ENCODE measurements at places on chromosomes 7 and 10.

DNA sequence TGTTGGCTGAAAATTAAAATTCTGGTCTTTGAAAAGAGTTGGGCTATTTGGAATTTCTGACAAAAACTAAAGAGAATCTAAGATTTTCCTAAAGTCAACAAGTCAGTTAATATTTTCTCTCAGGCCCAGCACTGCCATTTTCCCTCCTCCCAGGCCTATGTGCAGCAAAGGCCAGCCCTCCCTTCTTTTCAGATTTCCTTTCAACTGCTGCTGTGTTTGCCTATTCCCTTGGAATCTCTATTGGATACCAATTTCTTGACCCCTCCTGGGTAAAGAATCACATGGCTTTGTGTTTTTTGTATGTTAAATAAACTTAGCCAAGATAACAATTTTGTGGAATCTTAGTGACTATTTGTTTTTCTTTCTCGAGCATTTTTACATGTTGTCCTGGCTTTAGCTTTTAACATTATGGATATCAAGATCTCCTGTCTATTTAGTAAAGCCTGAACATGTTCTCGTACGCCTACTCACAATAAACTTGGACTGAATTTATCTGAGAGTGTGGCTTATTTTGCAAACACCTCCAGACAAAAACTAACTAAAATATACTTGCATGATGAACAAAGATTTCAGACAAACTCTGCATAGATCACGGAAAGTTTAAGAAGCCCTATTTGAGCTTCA is 19.9 kb downstream of the MACC1 start:
- no peak for DNase-seq

DNA sequence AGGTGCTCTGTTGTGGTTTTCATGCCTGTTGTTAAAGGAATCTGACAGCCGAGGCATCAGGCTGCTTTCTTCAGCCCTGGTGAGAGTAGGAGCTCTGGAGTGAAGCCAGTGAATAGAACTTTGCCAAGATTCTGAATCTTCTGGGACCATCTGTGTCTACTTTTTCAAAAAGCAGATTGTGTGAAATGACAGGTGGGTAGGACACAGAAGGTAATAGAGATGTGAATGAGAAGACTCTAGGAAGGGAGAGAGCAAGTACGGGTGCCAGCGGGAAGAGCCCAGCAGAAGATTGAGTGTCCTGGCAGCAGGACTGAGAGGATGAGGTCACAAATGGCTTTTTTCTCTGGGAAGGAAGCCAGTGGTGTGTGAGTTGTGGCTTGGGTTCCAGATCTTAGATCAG is 429.2 kb downstream of the SDK1 start:
- no peak for DNase-seq

DNA sequence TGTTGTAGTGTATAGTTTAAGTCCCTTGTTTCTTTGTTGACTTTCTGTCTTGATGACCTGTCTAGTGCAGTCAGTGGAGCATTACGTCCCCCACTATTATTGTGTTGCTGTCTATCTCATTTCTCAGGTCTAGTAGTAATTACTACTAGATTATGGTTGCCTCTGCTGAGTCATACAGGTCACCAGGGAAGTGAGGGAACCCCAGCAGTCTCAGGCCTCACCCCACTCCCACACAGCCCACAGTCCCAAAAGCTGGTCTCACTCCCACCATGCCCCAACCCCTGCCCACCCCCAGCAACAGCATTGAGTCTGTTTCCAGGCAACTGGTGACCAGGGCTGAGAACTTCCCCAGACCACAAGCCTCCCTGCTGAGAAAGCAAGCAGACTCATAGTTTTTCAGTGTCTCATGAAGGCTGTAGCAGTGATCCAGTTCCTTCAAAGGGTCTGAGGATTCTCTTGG is 88.0 kb downstream of the PLXDC2 start:
- no peak for DNase-seq

DNA sequence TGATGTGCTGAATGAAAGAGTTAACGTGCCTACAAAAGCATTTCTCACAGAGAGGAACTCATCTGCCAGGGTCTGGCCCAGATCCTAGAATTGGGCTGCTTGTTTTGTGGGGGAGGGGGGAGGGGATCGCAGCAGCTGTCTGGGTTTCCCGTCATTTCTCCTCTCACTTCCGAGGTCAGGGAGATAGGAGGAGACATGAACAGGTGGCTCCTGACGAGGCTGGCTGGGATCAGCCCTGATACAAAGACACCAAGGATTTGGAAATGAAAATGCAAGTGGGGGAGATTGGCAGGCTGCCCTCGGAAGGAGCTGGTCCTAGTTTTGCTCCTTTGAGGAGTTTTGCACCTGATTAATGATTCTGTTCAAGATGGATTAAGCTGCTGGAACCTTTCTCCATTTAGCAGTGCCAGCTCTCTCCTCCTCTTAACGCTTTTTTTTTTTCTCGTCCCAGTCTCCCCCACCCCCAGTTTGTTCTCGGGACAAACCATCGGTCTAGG is 86.8 kb upstream of the KMT2C start:
- DNase-seq = no peak

DNA sequence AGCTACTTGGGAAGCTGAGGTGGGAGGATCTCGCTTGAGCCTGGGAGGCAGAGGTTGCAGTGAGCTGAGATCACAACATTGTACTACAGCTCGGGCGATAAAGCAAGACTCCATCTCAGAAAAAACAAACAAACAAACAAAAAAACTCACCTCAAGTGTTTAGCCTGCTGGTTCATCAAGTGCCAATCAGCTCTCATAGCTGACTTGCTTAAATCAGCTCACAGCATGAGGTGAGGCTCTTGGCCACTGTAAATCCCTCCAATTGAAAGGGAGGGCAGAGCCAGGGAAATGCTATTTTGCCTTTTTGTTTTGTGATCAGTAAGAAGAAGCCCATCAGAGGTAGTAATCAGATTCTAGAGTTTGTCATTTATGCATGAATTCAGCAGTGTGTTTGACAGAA is 112.3 kb downstream of the RAB11FIP2 start:
- DNase-seq = no peak

- no peak for DNase-seq
Measured at GRCh38 chr10:3772361-3773171, 12.4 kb downstream of the KLF6 start.

- DNase-seq = no peak
Measured at GRCh38 chr7:131364767-131365344, 37.2 kb downstream of the MKLN1 start.

- DNase-seq = no peak
Measured at GRCh38 chr10:32161586-32161985, 105.4 kb upstream of the KIF5B start.

- no peak for DNase-seq
Measured at GRCh38 chr10:37952926-37953325, 23.5 kb downstream of the ZNF25 start.

GRCh38 chr7:30795161-30795948 is 24.1 kb downstream of the MINDY4 start:
- no peak for DNase-seq

DNA sequence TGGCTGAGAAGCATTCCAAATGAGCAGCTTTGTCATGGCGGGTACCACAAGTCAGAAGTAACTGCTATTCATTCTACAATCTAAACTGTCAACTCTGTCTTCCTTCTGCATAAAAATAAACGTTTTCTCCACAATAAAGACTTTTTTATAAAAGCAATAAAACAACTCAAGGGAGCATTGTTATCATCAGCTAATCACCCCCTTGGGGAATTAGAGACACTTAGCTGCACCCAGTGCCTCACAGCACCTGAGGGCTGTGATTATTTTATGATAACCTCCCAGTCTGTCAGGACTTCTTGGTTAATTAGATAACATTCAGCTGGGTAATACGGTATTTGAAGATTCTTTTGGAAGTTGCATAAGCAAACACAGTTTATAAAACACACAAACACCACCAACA is 155.6 kb downstream of the PPP1R3A start:
- DNase-seq = no peak

DNA sequence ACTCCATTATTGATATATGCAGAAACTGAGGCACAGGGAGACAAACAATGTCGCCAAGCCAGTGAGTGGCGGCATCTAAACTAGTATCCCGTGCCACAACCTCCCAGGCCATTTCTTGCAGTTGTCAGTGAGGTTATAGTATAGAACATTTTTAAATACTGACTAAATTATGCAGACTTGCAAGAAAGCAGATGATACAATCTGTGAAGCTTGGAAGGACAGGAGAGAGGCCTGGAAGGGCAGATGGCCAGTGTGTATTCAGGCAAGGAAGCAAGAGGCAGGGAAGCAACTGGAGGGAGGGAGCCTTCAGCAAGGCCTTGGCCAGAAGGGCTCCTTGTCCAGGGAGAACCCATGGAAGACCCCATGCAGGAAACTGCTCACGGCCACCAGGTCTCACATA is 110.3 kb upstream of the APBB1IP start:
- no peak for DNase-seq

DNA sequence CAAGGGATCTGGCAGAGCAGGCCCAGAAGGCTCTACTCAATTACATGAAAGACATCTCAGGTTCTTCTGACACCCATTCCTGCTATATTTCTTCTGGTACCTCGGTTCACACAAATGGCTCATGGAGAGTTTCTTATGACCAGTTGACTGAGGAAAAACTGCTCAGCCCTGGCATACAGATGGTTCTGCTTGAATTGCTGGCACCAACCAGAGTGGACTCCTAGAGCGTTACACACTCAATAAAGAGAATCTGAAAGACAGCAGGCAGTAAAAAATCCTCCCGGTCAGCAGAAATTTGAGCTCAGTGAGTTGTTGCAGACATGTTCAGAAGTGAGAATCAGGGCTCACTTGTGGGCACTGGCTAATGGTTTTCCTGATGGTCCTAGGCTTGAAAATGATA is 434.4 kb downstream of the TCERG1L start:
- peak; percentile 4 for DNase-seq

- DNase-seq = no peak
Measured at GRCh38 chr7:142581341-142581740, 167.9 kb upstream of the PRSS1 start.

DNA sequence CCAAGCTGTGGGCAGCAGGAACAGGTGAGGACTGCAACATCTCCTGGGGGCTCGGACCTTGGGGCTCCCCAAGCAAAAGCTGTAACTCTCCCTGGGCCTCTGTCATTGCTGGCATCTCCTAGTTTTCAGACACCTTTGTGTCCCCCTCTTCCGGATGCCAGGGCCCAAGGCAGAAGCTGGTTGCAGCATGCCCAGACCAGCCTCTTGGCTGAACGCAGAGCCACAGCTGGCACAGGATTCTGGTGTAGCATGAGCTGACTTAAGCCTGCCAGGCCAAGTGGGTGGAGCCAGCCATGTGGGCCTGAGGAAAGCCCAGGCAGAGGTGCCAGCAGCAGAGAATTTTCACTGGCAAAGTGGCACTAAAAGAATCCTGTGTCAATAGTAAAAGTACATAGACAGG is 43.5 kb downstream of the ZWINT start:
- DNase-seq = no peak

- DNase-seq = no peak
Measured at GRCh38 chr7:41030673-41031072, 672.2 kb downstream of the INHBA start.

DNA sequence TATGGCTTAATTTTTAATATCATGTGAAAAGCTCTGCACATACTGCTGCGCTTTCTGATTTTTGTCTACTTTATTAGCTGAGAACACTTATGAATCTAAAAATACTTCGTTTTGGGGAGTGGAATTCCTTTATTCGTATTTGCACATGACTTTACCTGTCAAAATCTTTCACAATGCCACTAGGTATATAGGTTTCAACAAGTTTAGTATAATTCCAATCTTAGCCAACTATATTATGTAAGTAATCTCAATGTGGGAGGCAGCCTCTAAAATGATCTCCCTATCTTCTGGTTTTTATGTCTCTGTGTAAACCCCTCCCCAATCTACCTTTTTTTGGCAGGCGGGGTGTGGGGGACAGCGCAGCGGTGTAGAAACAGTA is 55.3 kb downstream of the PARD3 start:
- DNase-seq = no peak

DNA sequence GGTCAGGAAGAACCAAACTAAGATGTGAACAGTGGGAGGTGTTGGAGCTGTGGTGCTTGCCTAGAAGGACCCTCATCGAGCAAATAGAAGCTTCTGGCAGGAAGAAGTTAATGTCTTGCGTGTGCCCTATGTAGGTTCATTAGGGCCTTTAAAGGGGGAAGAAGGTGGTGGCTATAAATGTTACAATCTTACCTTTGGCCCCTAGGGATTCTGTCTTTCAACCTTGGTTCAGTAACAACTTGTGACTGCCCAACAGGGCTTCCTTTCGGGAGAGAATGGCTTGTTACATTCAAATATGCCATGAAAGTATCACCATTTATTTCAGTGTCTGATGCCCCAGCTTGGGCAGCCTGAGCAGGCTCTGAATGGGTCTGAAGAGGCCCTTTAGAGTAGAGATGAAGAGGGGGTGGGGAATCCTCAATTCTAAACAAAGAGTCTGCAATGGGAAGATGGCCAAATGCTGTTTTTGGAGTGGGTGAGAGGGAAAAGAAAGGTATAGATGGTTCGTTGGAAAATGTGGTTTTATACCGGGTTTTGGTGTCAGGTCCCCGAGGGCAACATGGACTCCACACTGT is 108.0 kb downstream of the TCF7L2 start:
- peak; percentile 74 for DNase-seq

GRCh38 chr10:1630304-1630703 is 107.0 kb downstream of the ADARB2 start:
- no peak for DNase-seq

- DNase-seq = no peak
Measured at GRCh38 chr7:49643321-49643720, 130.1 kb upstream of the VWC2 start.

DNA sequence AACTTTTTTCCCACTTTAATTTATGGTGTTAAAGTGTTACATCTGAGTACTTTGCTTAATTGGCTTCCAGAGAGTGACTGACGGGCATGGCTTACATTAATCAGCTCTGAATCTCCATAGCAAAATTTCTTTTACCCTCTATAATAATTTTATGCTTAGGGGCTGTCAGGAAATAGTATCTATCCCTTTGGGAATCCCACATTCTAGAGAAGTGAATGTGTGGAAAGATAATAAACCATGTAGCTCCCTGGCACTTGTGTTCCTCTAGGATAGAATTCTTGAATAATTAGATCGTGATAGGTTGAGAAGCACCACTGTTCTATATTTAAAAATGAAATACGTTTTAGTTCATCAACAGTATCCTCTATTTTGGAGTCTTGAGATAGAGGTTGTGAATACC is 89.6 kb downstream of the DNAJB9 start:
- no peak for DNase-seq

GRCh38 chr7:14892961-14893360 is 9.6 kb downstream of the DGKB start:
- no peak for DNase-seq

DNA sequence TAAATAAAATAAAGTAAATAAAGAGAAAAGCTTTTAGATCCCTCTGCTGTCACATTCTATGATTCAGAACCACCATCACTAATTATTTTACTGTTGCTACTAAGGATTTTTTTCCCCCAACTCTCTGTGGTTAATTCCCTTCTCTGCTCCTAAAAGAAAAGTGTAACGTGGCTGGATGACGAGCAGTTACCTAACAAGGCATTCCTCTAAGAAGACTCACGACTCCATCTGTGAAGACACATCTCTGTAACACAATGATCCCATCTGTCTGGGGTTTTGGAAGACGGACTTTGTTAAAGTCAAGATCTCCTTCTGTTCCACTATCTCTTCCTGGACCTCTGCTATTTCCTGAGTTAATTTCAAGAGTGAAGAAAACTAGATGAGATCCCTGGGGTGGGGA is 179.9 kb downstream of the SFMBT2 start:
- DNase-seq = no peak
